ENCODE measurements at places on chromosomes 6 and 20.

- DNase-seq: no peak
Observed at GRCh38 chr6:134920422-134920821, 29.5 kb downstream of the ALDH8A1 start.

DNA sequence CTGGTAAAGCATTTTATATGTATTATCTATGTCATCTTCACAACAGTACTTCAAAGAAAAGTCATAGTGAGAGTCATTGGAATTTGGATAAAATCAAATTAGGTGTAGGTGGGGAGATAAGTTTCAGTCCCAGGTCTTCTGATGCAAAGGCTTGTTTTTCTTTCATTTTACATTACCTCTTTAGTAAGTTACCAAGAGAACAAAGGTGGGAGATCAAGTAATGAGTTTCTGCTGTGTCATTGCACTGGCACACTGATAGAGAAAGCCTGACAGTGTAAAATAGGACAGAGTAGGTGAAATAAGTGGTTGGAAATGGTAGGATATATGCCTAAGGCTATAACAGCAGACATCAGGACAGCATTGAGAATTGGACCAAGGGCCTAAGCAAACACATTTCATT, 250.4 kb downstream of the NKAIN2 start:
- DNase-seq: no peak

- no peak for DNase-seq
Observed at GRCh38 chr6:98932381-98932780, 15.4 kb downstream of the FBXL4 start.

DNA sequence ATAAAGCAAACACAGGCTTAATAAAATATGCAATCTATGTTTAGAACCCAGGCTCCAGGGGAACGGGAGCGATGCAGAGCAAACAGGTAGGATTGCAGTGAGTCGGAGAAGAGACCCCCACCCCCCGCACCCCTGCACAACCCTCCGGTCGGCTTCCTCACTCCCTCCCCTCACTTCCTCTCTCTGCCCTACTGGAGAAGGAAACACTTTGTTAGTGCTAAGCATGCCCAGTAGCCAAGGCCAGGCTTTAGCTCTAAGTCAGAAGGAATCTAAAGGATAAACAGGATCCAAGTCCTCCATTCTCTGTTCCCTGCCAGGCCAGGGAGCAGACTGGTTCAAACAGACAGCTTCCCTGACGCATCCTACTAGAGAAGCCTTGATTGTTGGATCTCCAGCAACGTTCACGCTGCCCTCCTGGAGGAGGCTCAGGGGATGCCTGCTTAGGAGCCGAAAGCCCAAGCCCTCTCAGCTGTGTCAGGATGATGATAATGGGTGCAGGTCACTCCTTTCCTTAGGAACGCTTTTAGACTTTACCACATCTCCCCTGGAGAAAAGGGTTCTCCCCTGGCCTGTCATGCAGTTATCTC, 14.7 kb downstream of the FOXQ1 start:
- DNase-seq: no peak

DNA sequence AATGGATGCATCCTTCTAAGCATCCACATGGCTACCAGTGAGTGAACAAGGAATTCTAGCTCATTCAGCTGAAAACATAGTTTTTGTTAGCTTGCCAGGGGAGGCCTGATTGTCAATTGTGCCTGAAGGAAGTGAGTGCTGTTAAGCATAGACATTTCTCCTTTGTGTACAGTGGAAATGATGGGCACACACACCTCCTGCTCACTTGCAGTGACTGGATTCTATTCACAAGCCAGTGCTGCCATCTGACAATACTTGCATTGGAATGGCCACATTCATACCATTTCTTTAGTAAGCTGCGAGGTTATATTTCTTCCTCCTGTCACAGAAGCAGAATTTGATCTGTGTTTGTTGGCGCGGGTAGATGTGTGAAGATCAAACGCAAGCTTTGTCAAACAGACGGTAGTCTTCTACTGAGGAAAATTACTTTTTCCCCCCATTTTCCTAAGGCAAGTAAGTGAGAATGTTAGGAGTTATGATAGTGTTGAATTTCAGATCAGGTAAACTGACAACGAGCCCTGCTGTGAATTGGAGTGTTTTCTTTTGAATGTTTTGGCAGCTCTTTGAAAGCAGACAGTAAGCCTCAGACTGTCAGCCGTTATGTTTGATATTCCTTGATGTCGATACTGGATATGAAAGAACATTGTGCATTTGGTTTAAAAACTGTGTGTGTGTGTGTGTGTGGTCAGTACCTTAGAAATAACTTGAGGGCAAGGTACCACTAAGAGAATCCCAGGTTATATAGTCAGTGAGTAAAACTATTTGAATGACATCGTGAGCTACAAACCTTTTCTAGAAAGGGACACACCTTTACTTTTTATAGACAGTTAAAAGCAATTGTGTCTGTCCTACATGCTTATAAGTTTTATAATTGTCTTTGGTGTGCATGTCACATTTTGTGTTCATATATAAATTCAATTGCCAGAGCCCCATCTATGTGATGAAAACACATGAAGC, 84.2 kb upstream of the BMP2 start:
- DNase-seq: no peak

DNA sequence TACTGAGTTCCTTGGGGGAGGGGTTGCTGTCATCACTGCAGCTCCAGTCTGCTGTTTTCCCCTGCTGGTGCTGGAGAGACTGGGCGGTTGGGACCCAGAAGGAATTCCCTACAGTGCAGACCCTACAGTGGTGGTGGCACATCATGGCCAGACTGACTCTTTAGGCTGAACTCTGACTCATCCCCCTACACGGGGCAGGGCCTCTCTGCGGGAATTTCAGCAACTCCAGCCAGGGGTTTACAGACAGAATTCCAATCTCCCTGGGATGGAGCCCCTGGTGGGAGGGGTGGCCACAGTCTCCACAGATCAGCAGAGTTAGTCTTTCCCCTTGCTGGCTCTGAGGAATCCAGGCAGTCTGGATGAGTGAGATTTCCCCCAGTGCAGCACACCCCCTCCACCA, 46.9 kb upstream of the MAPK13 start:
- DNase-seq: peak; percentile 37

DNA sequence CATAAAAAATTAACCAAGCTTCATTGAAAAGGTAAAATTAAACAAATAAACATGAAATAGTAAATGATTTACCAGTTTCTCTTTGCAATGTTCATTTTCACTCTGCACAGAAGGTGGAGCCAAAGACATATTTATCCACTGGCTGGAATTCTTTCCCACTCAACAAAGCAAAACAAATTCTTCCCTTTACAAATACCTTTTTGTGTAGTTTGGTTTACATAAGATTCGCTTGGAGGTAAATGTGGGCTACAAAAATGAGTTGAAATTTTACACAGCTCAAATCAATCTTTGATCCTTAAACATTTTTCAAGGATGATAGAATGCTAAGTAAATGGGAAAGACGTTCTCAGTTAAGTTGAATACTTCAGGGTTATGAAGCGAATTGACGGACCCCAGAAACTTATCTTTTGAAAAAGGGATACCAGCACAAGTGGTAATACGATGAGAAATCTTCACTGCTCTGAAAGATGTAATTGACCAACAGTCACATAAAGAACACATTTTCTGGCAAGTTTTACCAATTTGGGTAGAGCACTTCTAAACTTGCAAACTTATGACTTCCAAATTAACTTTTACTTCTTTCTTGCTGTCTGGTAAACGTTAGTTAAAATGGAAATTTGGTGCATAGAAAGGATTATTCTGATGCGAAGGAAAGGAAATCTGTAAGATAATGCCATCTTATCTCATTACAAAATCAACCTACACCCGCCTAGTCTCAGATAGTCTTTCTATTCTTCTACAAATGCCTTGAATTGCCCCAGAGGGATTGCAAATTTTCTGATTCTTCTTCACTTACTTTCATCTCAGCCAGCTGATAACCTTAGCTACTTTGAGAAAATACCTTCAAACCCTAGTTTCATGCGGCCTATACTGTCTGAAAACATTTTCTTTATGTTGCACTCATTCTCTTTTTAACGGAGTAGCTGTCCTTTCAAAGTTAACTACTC, 4.7 kb upstream of the GJA1 start:
- no peak for DNase-seq

DNA sequence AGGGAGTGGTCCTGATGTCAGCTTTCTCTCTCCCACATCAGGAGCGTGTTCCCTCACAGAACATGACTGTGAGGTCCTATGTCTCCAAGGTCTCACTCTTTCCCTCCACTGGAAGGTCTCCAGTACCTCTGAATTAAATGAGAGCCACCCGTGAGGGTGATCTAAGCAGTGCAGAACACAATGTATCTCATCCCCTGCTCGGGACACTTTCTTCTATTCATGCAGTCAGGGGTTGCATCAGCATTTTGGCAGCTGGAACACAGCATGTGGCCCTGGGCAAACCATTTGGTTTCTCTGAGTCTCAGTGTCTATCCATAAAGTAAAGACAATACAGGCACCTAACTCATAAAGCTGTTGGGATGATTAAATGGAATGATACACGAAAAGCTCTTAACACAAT, 34.2 kb downstream of the MAFB start:
- no peak for DNase-seq

DNA sequence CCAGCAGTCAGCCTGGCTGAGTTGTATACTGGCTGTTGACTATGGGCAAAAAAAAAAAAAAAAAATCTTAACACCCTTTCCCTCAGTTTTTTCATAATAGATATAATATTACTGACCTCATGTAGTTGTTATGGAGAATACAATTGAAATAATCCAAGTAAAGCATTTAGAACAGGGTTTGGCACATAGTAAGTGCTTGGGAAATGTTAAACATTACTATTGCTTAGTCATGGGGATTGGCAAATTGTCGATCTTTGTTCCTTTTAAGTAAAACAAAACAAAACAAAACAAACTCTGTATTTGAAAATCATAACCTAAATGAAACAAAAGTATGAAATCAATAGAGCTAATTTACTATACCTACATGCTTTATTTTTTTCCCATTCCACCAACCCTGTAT, 458.4 kb downstream of the GRIK2 start:
- DNase-seq: no peak

DNA sequence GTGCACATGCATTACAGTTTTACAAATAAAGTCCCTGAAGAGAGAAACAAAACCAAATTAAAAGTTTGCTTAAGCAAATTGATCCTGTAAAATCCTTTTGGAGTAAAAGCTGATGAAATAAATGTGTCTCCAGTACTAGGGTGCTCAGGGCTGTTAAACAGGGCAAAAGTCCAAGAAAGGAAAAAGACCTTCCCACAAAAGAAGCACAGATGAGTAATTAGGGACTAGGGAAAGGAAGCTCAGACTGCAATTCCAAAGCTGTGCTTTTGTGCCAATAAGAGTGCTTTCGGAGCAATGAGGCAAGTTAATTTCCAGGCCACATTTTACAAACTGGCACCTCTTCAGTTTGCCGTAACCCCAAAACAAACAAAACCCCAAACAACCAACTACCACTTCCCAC, 10.4 kb upstream of the RNF182 start:
- no peak for DNase-seq

DNA sequence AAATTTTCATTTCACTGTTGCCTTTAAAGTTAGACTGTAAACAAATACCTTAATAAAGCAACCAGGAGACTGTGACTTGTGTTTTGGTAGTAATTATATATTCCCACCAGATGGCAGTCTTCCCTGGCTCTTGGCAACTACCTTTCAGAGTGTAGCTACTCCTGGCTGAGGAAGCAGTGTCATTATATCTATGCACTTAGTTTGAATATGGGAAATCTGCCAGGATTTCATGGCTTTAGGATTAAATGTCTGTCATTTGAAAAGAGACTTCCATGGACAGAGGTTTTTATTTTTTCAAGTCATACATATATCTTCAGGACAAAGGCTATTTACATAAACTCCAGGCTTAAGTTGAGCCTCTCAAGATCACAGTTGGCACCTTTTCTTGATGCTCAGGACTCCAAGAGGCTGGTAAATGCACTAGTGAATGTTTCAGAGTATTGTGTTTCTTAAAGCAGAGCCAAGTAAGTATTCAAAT, 160.1 kb downstream of the C6orf58 start:
- no peak for DNase-seq

GRCh38 chr20:21340991-21341697, 38.0 kb downstream of the XRN2 start:
- DNase-seq: no peak

DNA sequence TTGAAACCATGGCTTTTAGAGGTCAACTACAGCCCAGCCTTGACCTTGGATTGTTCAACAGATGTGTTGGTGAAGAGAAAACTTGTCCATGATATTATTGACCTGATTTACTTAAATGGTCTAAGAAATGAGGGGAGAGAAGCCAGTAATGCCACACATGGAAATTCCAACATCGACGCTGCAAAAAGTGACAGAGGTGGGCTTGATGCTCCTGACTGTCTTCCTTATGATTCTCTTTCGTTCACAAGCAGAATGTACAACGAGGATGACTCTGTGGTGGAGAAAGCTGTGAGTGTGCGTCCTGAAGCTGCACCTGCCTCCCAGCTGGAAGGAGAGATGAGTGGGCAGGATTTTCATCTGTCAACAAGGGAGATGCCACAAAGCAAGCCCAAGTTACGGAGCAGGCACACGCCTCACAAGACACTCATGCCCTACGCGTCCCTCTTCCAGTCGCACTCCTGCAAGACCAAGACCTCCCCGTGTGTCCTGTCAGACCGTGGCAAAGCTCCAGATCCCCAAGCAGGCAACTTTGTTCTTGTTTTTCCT, 16.2 kb downstream of the TTLL2 start:
- DNase-seq: no peak

DNA sequence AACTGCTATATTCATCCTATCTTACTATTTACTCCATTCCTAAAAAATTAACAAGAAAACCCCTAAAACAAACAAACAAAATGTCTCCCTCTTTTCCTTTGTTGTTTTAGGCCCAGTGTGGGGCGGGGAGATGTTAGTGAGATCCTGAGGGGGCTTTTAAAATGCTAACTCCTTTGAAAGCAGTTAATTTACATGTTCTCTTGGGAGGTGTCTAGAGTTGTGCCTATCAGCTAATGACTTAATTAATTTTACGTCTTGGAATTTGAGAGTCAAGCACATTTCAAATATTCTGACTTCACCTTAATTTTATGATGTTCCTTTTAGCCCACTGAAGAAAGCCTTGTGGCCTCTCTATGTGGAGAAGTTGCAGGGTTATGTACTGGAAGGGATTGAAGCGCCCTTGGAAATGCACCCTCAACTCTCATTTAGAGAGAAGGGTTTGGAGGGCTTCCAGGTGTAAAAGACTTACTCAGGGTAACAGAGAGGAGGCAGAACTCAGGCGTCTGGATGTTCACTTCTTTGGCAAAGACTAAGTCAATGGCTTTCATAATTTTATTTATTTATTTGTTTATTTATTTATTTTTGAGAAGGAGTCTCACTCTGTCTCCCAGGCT, 4.9 kb downstream of the SASH1 start:
- DNase-seq: no peak
